Brain microvascular endothelial cell (primary cell): ENCODE measurements at places on chromosomes 2 and 18.

DNA sequence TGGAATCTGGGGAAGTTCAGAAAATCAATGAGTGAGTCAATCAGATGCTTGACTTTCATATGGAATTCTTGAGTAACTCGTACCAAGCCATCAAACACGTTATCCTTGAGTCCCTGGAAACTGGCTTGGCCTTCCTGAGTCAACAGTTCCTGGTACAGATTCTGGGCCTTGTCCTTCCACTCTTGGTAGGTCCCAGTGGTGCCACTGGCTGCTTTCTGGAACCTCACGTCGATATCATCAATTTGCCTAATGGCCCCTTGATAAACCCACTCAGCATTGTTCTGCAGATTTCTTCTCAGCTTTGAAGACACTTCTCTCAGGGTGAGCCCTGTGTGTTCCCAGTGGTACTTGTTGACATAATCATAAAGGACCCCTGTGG lies 41.1 kb downstream of the APOB start:
- DNase-seq: no peak

DNA sequence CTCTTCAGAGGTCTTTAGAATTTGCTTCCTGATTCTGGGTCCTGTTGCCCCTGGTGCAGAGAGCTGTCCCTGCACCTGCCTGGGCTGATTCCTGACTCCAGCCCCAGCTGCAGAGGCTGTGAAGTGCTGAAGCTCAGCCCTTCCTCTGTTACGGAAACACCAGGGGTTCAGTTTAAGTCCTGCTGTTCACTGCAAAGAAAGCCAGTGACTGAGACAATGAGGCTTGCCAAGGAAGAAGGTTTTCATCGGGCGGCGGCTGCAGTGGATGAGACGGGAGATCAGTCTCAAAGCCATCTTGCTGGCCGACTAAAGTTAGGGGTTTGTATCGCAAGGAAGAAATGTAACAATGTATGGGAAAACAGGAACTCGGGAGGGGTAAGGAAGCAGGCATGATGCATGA lies 142.4 kb upstream of the ZNF236 start:
- no peak for DNase-seq

GRCh38 chr2:232981767-232982360 lies 31.2 kb downstream of the NGEF start:
- no peak for DNase-seq

DNA sequence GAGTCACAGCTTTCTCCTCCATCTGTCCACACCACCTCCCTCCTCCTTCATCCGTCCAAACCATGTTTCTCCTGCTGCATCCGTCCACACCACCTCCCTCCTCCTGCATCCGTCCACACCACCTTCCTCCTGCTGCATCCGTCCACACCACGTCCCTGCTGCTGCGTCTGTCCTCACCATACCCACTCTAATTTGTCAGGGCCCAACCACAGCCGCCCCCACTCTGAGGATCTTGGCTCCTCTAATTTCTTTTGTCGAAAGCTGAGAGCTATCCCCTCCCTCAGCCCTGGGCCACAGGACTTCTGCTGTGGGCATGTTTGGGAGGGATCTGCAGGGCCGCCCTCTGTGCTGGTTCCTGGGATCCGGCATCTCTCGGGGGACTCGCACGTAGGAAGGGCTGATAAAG lies 67.4 kb downstream of the TPO start:
- no peak for DNase-seq

DNA sequence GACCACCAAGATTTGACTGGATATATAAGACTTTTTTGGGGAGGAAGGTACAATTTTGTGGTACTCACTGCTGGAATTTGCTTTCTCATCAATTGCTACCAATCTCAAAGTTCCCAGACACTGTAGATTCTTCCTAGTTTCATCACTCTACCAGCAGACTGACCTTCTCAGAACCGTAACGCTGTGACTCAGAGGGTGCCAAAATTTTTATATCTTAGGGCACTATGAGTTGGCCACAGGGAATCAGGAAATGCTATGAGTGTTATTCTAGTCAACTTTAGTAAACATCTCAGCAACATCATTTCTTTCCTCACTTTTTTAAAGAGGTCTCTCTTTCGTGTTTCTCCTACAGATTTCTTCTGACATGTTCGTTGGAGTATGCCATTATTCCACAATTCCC lies 499.0 kb downstream of the TMX3 start:
- DNase-seq: peak; percentile 77

GRCh38 chr2:215565897-215566296 lies 130.0 kb upstream of the FN1 start:
- DNase-seq: peak; percentile 21

DNA sequence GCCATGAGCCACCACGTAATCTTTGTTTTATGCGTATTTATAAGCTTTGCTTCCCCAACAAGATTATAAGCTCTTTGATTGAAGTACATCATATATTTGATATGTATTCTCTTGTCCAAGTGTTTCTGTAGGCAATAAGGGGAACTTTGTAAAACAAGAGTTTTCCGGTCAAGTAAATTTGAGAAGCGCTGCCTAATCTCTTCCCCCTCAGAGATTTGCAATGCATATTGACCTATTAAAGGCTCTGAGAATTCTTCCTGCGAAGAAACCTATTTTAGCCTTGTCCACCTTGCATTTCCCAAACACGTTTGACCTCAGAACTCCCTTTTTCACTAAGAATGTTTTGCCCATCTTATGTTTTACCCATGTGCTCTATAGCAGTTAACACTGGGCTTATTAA lies 26.9 kb upstream of the CASP10 start:
- DNase-seq: no peak

DNA sequence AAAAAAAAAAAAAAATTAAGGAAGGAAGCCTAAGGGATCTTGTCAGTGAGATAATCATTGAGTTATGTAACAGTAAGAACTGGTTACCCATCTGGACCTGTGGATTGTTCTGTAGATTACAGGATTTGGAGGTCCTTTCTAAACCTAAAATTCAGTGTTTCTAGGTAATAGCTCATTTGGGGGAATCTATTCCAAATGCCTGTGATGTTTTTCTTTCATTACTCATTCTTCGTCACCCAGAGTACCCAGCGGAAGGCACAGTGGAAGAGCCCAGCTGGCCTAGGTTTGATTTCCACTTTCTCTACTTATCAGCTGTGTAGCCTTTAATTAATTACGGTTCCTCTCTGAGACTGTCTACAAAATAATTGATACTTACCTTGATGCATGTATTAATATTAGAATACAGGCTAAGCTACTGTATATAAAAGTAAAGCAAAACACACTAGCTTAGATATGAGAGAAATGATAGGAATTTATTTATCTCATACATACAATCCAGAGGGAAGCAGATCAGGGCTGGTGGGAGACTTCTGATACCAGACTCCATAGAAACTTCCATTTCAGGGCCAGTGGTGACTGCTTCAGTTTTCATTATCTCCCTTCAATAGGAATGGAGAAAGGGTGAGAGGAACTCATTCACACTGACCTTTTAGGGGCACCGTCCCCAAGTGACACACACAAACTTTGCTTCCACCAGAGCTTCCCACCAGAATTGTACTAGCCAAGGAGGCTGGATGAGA lies 115.8 kb upstream of the NOSTRIN start:
- peak; percentile 60 for DNase-seq
